NCI-H1105 treated with DMSO at 0.1 percent for 48 hours (cell line): ENCODE measurements at places on chromosomes 16 and 17.

DNA sequence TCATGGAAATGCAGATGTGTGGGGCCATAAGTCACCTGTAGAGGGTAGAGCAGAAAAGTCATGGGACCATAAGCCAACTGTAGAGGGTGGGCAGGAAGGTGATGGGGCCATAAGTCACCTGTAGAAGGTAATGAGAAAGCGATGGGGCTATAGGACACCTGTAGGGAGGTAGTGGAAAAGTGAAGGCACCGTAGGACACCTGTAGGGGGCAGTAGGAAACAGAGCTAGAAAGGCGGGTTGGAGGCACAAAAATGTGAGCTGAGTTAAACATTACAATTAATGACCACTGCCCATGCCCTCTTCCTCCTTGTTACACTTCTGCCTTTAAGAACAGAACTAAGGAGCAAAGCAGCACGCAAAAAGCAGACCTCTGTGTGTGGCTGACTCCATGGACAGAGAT is 150.1 kb downstream of the SHISA6 start:
- DNase-seq, result no peak

- no peak for DNase-seq
Measured at GRCh38 chr17:41639492-41640473, 15.4 kb upstream of the KRT17 start.

GRCh38 chr17:15890279-15890892 is 54.5 kb upstream of the ADORA2B start:
- no peak for DNase-seq

DNA sequence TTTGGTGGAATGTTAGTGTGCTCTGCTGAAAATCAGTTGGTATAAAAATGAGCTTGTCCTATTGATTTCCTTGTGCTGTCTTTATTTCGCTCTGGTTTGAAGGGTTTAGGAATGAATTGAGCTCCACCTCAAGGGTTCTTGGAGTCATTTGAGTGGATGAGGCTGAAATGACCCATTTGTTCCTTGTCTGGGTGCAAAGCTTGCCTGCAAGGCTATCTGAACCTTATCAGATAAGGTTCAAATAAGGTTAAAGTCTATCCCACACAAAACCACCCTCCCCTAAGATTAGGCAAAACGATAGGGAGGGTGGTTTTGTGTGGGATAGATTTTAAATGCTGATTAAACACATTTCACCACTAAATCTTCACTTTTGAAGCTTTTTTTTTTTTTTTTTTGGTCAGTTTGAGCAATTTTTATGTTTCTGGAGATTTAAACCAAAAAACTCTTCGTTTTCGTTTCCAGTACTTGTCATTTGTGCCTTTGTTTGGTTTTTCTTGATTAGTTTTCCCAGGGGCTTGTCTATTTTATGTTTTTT is 62.7 kb downstream of the ARHGAP44 start:
- DNase-seq, result no peak

DNA sequence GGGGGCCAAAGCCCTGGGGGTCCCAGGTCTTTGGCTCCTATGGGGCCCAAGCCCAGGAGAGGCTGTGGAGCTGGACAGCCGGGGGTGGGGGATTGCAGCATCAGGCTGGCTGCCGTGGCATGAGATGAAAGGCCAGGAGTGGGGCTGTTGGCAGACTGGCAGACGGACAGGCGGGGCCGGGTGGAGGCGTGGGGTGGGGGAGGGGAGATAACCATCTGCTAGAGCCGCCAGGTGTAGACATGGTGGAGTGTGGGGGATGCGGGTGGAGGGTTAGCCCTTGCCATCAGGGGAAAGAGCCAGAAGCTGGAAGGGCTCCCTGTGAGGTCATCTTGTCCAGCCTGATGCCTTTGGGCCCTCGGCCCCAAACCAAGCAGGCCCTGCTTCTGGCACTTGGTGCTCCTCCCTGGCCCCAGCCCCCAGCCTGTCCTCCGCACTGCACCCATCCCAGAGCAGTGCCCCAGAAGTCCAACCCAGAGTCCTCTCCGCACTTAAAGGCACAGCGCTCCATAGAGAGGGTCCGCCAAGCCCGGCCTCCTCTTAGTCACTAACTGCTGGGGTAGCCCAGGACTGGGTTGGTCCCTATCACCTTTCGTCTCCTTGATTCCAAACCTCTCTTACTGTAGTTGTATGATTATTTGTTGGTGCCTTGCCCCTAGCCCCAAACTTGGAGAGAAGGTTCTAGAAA is 33.3 kb upstream of the DLX4 start:
- peak; percentile 78 for DNase-seq

DNA sequence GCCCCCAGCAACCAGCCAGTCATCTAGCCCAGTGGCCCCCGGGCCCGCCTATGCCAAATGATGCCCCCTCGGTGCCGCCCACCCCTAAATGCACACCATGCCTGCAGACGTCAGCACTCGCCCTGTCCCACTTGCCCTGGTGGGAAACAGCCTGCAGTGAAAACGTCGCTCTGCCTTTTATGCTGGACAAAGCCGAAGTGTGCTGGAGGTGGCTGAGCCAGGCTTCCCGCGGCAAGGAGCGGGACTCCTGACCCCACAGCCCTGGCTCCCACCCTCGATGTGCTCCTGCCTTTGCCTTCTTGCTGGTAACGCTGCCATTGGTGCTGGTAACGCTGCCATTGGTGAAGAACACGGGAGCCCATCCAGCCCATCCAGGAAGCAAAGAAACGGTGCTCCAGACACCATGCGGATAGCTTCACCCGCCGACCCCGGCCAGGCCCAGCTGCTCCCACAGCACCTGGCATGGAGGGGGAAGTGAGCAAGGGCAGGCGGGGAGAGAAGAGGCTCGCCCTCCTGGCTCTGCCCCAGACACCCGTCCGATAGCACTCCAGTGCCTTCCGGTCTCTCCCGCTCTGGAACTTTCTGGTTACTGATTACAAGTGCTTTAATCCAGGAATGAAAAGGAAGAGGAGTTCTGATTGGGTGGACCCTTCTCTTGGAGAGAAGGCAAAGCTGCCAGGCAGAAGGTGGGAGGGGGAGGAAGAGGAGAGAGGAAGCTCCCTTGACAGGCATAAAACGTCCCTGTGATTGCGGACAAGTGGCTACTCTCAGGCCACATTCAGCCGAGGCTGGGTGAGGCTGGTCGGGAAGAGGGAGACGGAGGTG is 4.0 kb upstream of the BAIAP2 start:
- DNase-seq, result no peak

DNA sequence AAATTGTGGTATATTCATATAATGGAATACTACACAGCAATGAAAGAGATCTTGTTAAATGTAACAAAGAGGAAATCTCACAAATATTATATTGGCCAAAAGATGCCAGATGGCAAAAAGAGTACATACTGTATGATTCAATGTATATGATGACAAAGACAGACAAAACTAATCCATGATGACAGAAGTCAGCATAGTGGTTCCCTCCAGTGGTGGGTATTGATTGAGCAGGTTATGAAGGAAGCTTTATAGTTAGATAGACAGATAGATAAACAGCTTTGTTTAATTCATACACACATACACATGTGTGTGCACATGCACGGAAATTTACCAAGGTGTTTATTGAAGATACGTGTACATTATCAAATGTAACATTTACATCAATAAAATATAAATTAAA is 74.4 kb upstream of the SMIM36 start:
- DNase-seq, result no peak

DNA sequence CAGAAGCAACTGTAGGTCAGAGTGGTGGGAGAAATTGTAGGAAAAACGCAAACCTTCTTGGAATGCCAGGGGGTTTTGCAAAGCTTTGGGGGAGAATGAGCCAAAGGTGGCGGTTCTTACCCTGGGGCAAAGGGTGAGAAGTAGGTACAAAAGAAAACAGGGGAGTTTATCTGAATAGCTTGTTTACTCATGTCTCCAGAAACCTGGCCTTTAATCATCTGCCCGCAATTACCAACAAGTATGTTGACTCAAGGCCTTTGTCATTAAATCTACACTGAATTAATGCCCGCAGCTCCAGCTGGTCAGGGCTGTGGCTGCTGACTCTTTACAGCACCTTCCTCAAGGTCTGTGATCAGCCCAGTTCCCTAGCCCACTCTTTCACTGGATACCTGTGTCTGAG is 320.1 kb downstream of the CBLN1 start:
- DNase-seq, result peak; percentile 41

DNA sequence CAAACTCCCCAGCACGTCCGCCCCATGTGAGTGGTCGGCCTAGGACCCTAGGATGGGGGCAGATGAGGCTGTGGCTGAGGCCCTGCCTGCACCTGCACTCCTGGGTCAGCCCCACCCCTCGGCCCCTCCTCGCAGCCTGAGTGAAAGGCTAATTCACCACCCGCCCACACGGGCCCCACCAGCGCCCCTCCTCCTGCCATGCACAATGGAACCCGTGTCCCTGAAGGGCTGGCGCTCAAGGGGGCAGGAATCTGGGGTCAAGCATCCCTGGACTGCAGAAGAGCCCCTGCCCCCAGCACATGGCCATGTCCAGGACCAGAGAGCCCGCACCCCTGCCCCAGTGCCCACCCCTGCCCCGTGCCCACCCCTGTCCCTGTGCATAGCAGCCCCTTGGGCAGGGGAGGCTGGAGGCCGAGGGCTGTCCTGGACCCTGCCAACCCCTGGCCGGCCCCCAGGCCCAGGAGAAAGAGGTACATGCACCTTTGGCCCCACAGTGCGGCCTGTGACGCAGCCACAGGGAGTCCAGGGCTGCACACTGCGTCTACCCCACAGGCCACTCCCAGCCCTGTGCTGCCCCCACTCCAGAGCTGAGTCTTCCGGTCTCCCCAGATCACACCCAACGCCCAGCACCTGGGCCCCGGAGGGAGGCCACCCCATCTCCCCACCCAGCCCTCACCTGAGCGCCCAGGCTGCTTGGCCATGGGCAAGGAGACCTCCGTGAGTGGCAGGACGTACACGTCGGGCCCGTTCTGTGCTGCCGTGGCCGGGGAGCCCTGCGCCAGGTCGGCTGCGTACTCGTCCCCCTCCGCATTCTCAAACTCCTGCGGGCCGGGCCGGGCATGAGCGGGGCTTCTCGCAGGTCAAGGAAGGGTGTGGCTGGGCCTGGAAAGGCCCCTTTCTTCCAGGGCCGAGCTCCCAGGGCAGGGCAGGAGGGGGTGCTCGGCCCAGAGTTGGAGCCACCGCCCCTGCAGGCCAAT is 34.6 kb upstream of the PVALEF start:
- no peak for DNase-seq

DNA sequence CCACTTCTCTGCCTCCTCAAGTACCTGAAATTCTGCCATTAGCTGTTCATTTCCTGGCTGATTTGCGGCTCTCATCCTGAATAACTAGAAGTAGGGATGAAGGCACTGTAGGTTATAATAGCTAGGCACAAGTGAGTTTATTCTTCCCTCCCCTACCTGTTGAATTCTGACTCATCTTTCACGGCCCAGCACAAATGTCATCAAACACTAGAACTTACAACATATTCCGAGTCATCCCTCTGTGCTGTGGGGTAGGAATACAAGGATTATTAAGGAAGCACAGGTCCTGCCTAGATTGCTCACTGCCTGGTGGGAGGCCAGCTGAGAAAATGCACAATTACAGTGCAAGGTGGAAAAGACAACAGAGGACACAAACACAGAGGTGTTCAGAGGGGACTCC is 103.7 kb upstream of the ASIC2 start:
- no peak for DNase-seq

GRCh38 chr17:74961657-74962350 is 10.8 kb downstream of the HID1 start:
- peak; percentile 66 for DNase-seq

DNA sequence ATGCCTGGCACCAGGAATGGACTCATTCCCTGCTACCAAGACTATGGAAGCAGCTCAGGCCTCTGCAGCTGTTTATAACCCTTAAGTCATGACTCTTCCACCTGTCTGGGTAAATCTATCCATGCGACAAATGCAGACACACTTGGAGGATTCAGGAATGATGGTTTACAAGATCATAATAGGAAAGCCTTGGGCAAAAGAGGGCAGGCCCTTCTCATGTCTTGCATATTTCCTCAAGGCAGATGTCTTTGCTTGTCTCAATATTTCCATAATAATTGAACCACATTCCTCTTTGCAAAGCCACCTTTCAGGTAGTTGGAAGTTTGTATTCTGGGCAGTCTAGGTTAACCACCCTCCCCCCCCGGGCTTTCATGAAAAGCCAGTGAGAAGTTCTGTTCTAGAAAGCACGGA is 884 bp upstream of the JPT1 start:
- no peak for DNase-seq

DNA sequence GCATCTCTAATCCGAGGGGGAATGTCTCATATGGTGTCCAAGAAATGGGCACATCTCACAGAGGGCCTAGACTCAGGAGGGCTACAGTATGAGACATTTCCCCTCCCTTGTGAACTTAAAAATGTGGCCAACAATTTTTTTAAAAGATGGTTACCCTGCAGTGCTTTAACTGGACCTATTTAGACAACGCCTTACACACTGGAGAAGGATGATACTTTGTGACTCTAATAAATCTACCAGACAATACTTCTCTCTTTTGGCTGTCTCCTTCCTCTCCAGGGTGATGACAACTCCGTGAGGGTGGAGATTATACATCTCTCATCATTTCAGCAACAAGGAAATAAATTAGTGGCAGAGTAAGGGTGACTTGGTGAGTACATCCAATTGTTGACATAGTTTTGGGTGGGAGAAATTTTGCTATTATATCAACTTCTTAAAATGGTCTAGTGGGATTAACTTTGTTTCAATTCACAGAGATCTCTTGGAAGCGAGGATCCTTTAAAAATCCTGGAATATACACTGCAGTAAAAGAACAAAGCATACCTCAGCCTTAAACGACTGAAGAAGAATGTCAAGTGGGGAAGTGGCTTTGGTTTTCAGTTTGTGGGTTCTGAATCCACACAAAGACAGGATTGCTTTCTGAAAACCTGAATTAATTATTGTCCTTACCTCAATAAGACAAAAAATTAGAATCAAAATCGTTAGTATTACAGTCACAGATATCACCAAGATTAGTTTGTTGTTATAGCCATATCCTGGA is 89.8 kb downstream of the KPNA2 start:
- no peak for DNase-seq

GRCh38 chr17:76458580-76459490 is 5.9 kb upstream of the UBE2O start:
- DNase-seq, result peak; percentile 4

- peak; percentile 65 for DNase-seq
Measured at GRCh38 chr17:73639932-73640331, 4.3 kb downstream of the SDK2 start.

- no peak for DNase-seq
Measured at GRCh38 chr16:62751218-62751617, 715.0 kb upstream of the CDH8 start.

DNA sequence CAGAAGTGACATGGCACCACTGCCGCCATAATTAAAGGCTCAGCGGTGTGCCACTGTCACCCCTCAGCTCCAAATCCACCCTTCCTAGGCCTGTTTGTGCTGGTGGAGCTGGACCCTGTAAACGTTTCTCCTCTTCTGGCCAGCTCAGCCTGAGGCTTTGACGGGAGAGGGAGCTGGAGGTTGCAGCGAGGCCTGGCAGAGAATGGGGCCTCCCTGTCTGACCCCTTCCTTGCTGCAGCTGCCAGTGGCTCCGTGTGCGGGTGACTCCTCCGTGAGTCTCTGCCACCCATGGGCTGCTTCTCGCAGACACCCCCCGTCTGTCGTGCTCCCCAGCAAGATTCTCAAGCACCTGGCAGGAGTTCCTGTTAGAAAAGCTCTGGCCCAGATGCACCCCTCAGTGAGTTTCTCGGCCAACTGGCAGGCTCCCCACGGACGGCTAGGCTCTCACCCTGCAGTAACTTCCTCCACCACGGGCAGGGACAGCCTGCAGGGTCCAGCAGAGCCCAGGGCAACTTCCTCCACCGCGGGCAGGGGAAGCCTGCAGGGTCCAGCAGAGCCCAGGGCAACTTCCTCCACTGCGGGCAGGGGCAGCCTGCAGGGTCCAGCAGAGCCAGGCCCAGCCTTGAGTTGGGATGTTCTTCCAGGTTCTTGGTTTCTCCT is 4.7 kb upstream of the CHMP6 start:
- DNase-seq, result no peak
